ENCODE measurements at places on chromosomes 2 and 18.

- no peak for DNase-seq
Measured at GRCh38 chr2:235506997-235507615, 13.3 kb downstream of the AGAP1 start.

DNA sequence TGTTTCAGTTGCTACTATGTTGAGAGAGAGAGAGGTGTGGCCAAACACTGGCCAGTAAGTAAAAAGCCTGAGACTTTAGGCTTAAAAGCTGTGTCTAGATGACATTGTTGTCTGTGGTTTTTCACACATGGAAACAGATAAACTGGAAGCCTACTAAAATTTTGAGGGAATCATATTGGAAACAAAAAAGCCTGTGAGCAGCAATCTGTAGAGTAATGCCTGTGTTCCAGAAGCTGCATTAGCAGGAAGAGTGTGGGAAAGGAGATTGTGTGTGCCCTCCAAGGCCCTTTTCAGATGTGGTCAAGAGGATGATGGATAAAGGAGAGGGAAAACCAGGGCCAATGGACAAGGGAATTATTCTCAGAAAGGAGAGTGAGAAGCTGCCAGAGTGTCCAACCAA lies 236.3 kb upstream of the SPRED2 start:
- DNase-seq, result no peak

- no peak for DNase-seq
Measured at GRCh38 chr2:117850015-117850414, 35.5 kb downstream of the DDX18 start.

DNA sequence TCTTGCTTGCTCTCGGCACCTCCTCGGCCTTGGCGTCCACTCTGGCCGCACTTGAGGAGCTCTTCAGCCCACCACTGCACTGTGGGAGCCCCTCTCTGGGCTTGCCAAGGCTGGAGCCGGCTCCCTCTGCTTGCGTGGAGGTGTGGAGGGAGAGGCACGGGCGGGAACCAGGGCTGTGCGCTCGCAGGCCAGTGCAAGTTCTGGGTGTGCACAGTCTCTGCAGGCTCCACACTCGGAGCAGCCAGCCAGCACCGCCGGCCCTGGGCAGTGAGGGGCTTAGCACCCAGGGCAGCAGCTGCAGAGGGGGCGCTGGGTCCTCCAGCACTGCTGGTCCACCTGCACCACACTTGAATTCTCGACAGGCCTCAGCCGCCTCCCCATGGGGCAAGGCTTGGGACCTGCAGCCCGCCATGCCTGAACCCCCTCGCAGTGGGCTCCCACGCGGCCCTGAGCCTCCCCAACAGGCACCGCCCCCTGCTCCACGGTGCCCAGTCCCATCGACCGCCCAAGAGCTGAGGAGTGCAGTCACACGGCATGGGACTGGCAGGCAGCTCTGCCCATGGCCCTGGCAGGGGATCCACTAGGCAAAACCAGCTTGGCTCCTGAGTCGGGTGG lies 411.2 kb upstream of the CHAC2 start:
- no peak for DNase-seq

DNA sequence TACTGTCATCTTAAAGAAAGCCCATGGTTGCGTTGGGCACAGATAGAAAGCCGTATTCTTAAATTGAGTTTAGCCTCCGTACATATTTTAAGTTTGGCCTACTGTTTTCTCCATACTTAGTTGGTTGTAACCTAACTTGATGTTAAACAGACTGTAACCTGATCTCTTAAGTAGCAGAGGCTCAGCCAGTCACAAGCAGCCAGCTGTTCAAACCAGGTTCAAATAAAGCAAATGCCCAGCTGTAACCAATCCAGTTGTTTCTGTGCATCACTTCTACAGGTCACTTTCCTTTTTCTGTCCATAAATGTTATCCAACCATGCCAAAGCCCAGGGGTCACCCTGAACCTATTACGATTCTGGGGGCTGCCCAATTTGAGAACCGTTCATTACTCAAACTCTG lies 10.0 kb upstream of the THADA start:
- DNase-seq, result no peak

GRCh38 chr2:20187331-20187730 lies 37.6 kb downstream of the SDC1 start:
- no peak for DNase-seq

GRCh38 chr2:165863810-165864261 lies 69.8 kb upstream of the GALNT3 start:
- DNase-seq, result no peak

- no peak for DNase-seq
Measured at GRCh38 chr2:15579641-15580040, 12.0 kb upstream of the DDX1 start.

DNA sequence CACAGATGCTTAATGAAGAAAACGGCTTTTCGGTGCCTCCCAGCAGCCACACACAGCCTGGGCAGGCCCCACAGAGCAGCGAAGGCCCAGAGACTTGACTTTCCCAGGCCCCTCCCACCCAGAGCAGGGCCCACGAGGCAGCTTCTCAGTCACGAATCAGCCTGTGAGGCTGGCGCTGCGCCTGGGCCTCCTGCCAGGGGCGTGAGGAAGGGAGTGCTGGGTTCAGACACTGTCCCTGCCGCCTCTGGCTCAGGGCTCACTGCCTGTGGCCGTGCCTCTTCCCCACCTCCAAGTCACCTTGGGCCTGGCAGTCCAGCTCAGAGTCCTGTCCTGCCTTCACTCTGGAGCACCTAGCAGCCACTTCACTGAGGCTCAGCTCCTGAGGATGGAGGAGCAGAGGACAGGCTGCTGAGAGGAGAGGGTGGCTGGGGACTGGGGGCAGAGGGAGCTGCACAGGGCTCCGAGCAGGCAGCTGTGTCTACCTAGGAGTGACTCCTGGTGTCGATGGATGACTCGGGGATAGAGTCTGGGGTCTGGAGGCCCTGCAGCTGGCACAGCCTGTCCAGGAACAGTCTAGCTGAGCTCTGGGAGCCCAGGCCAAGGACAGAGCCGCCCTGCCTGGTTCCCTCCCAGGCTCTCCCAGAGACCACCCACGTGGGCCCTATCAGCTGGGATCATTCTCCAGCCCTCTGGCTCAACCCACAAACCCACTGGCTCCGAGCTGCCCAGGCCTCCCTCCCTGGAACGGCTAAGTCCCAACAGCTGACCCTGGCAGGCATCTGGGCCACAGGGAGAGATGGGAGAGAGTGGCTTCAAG lies 36.4 kb upstream of the FOSL2 start:
- no peak for DNase-seq

- no peak for DNase-seq
Measured at GRCh38 chr2:44360749-44361329, 455 bp downstream of the PREPL start.

DNA sequence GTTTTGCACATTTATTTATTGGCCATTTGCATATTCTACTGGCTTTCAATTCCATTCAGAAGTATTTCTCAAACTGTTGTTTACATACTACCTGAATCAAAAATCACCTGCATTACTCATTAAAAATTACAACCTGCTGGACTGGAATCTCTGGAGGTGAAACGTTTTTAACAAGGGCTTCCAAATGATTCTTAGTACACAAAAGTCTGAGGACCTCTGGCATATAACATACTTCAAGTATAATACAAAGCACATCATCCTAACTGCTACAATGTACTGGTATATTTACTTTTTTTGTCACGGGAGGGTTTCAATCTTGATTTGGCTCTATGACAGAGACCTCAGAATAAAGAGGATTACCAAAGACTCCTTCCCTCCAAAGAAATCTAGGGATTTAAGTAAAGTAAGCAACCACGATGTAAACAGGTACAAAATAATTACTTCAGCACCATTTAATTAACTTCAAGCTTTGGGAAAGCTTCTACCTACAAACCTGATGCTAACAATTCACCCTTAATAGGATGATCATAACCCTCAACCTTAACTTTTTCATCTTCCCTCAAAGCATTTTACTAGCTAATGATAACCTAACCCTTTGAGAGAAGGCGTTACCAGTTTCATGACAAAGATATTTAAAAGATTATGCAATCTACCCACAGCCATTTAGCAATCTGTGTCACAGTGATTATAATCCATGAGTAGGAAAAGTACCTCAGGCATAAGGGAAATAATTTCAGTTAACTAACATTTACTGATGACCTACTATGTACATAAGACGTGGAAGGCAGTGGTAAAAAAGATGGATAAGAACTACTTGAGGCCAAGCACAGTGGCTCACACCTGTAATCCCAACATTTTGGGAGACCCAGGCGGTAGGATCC lies 24.7 kb downstream of the ATAD2B start:
- DNase-seq, result no peak

All from NT2/D1 (cell line).